Stimulated activated CD4-positive, alpha-beta T cell treated with anti-CD3 and anti-CD28 coated beads, Interleukin-15, amount 100 ng/mL, for 1 hour (primary cell): ENCODE measurements at places on chromosomes 3 and 15.

DNA sequence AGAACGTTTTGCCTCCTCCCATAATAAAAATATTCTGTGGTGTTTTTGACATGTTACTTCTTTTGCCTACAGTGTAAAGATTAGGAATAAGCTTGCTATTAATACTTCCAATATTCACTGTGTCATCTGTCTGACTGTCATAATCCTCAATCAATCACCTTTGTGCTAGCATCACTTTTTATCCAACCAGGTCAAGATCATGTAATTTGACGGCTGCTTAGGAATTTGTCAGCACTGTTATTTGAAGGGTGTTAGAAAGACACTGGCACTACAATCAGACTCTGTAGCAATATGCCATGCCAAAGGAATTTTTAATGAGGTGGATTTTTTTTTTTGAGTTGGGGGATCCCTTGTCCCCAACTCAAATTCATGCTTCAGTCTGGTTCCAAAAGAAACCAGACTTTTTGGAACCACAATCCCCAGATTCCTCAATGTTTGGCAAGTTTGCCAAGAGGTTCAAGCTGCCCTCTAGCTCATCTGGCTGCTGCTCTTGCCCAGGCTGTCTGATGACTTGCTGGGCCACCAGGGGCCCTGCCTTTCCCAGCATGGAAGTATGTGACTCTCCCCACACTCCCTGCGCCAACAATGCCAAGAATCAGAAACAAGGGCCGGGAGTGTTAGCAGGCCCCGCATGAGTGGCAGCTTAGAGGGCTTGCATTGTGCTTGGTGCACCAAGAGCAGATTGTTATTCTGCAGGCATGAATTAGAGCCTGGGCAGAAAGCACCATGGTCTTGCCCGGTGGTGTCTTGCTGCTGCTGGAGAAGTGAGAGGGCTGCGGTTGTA is 58.6 kb upstream of the TSC22D2 start:
- no peak for DNase-seq

- no peak for DNase-seq
Measured at GRCh38 chr15:39579487-39580116, 1.3 kb upstream of the THBS1 start.

GRCh38 chr3:182465301-182466185 is 327.8 kb upstream of the ATP11B start:
- no peak for DNase-seq

DNA sequence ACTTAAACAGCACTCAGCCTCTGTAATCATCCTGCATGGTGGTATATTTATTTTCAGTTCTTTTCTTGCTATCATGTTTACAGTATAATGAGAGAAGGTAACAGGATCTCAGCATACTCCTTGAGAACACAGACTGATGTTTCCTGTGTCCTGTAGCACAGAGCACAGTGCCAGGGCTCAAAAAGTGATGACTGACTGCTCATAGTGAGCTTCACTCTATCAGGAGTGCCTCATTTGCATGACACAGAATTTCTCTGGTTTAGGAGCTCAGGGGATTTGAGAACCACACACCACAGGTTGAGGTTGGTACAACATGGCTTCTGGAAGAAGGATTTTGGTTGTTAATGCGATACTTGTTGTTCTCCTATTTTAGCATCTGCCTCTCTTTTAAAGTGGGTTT is 68.5 kb upstream of the SLC2A2 start:
- DNase-seq = no peak

DNA sequence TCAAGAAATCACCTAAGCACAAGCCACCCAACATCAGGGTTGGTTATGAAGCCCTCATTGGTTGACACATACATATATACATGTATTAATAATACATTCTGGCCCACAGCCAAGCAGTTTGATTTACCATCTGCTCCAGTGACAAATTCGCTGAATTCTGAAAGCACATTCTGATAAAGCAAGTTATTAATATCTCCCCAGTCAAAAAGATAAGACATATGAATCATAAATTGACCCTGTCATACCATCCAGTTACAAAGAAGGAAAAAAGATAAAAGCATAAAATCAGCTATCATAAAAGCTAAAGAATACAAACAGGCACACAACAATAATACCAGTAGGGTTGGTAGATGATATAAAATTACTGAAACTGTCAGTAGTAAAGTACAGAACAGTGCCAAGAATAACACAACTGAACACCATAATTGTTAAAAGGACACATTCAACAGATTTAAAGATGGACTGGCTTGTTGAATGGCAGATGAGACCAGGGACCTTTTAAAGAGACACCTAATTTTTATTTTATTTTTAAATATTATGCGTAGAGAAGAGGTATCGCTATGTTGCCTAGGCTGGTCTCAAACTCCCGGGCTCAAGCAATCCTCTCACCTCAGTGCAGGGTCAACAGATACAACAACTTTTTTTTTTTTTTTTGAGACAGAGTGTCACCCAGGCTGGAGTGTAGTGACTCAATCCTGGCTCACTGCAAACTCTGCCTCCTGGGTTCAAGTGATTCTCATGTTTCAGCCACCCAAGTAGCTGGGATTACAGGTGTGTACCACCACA is 7.7 kb downstream of the SNX4 start:
- no peak for DNase-seq

GRCh38 chr15:63274427-63274826 is 3.0 kb upstream of the APH1B start:
- DNase-seq = no peak

GRCh38 chr15:56824175-56824574 is 90.9 kb upstream of the ZNF280D start:
- no peak for DNase-seq

GRCh38 chr3:148218222-148218621 is 479.5 kb upstream of the AGTR1 start:
- no peak for DNase-seq

DNA sequence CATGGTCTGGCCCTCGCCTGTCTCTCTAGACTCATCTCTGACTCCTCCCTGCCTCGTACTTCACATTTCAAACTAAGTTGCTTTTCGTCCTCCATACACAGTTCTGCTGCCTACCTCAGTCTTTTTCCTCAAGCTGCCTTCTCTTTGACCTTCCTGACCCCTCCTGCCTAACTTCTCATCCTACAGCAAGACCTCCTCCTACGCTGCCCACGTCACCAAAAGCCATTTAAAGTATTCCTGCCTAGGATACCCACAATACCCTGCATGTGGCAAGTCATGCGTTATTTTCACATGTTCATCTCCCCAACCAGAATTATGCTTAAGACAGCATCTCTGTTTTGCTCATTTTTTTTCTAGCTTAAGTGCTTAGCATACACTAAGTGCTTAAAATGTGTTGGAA is 56.7 kb downstream of the LHFPL4 start:
- DNase-seq = no peak

- DNase-seq = no peak
Measured at GRCh38 chr15:68413363-68414205, 18.4 kb downstream of the ITGA11 start.

GRCh38 chr3:98213276-98213675 is 46.8 kb downstream of the OR5H15 start:
- DNase-seq = no peak
